Activated T-helper 1 cell treated with anti-CD3 and anti-CD28 coated beads, Interleukin-12 subunit alpha, Interleukin-12 subunit beta, Interleukin-2, Interleukin-4 antibody, amounts not matched to agents 30 ng/mL and 10 ng/mL and 1 ng/mL, durations not matched to agents 14 hours and 24 hours and 36 hours (primary cell): ENCODE measurements at places on chromosomes 1 and 21. TPM values are rescaled to one million over a fixed set of nuclear protein-coding genes. Genes with fewer than 3 reads are reported as not detected.

Gene OR14C36
- not detected in 2 replicates for total RNA-seq

Gene TMPRSS15
- total RNA-seq: not detected in 2 replicates

Gene LCE1B
- total RNA-seq: not detected in 2 replicates

Gene SCAMP3
- 147 and 168 TPM in 2 replicates for total RNA-seq

Gene IL10RB
- total RNA-seq: 20.5 and 21.4 TPM in 2 replicates

Gene ANKRD35
- total RNA-seq: 0.37 and 0.52 TPM in 2 replicates

Gene CCDC30
- 1.0 and 1.9 TPM in 2 replicates for total RNA-seq

Gene CCDC24
- total RNA-seq: 2.7 TPM in 2 replicates

Gene FCRL1
- total RNA-seq: not detected in 2 replicates

Gene NHLH1
- total RNA-seq: 0.52 and 0.66 TPM in 2 replicates

Gene PTGFRN
- 38.0 and 43.4 TPM in 2 replicates for total RNA-seq

Gene KCNE1
- 0.41 and 0.51 TPM in 2 replicates for total RNA-seq

Gene ACTA1
- 0.20 TPM in 1 of 2 replicates, not detected in the other for total RNA-seq

Gene INTS3
- 57.0 and 57.3 TPM in 2 replicates for total RNA-seq

Gene TNFAIP8L2
- 38.0 and 38.5 TPM in 2 replicates for total RNA-seq
